ENCODE measurements at places on chromosomes 4 and X. TPM values are rescaled to one million over a fixed set of nuclear protein-coding genes. Genes with fewer than 3 reads are reported as not detected.

DNA sequence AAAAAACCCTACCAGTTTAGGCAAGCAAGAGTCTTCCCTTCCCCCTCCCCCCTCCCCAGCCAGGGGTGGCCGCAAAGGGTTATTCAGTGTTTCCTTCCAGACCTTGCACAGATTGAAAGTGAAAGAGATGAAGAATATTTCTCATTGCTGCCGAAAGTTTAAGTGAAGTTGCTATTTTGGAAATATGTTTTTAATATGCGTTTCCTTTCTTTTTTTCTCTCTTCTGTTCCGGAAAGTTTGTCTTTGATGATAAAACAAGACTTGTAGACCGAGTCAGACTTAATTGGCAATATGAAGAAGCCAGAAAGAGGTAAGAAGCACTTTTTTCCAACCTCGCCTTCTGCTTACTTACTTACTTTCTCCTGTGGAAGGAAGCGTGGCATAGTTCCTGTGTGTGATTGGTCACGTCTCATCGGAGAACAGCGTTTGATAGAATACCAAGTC is 58.5 kb upstream of the CLCN4 start:
- DNase-seq, result no peak

DNA sequence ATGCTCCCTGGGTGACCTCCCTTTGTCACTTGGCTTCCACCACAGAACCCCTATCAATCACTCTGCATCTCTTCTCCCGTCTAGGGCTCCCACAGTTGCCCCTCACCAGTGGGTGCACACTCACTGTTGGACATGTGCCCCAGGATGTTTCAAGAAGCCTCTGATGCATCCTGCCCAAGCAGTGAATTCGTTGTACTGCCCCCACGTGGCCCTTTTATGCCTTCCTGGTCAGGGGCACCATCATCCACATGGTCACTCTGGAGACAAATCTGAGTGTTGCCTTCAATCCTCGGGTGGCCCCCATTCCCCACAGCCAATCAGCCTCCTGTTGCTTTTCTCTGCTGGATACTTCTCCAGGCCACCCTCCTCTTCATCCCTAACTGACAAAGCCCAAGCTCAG is 12.2 kb downstream of the ITIH6 start:
- peak; percentile 8 for DNase-seq

GRCh38 chrX:99468993-99469392 is 941.1 kb downstream of the PCDH19 start:
- DNase-seq, result no peak

GRCh38 chr4:75289914-75290582 is 224.2 kb downstream of the RCHY1 start:
- DNase-seq, result peak; percentile 90

- DNase-seq, result no peak
Observed at GRCh38 chr4:83342476-83342875, 7.8 kb upstream of the HPSE start.

DNA sequence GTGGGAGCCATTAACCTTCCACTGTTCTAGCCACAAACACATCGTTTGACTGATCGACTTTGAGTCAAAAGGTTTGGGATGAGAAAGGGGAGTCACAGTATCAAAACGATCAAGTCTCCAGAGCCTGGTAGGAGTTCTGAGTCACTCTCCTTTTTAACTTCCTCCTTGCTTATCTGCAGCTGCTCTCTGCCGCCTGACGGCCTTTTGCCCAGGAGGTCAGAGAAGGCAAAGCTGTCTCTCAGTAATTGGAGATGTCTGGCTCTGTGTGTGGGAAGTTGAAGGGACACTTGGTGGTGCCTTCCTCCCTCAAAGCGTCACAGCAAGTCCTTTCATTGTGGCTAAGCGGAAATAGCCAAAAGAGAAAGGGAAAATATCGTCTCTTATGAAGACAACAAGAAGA is 63.1 kb downstream of the ANOS1 start:
- DNase-seq, result peak; percentile 10

DNA sequence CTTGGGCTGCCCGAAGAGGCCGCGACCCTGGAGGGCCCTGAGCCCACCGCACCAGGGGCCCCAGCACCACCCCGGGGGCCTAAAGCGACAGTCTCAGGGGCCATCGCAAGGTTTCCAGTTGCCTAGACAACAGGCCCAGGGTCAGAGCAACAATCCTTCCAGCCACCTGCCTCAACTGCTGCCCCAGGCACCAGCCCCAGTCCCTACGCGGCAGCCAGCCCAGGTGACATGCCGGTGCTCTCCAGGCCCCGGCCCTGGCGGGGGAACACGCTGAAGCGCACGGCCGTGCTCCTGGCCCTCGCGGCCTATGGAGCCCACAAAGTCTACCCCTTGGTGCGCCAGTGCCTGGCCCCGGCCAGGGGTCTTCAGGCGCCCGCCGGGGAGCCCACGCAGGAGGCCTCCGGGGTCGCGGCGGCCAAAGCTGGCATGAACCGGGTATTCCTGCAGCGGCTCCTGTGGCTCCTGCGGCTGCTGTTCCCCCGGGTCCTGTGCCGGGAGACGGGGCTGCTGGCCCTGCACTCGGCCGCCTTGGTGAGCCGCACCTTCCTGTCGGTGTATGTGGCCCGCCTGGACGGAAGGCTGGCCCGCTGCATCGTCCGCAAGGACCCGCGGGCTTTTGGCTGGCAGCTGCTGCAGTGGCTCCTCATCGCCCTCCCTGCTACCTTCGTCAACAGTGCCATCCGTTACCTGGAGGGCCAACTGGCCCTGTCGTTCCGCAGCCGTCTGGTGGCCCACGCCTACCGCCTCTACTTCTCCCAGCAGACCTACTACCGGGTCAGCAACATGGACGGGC is 579 bp downstream of the ABCD1 start:
- no peak for DNase-seq

DNA sequence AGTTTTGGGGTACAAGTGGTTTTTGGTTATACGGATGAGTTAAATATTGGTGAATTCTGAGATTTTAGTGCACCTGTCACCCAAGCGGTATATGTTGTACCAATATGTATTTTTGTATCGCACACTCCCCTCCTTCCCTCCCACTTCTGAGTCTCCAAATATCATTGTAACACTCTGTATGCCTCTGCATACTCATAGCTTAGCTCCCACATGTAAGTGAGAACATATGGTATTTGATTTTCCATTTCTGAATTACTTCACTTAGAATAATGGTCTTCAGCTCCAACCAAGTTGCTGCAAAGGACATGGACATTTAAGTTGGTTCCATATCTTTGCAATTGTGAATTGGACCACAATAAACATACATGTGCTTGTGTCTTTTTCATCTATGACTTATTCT is 103.0 kb upstream of the ADAMTS3 start:
- DNase-seq, result no peak

DNA sequence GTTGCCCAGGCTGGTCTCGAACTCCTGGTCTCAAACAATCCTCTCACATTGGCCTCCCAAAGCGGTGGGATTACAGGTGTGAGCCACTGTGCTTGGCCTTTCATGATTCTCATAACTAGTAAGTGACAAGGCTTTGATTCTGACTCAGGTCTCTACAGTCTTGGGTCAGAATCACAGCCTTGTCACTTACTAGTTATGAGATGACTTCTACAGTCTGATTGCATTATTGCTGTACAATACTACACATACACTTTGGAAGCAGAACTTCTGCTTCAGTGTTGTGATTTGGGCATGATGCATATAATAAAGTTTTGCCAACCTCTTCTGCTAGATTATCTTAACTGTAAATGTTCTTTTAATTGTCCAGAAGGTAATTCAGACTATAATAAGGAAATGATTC is 123.3 kb downstream of the KDM6A start:
- DNase-seq, result no peak

DNA sequence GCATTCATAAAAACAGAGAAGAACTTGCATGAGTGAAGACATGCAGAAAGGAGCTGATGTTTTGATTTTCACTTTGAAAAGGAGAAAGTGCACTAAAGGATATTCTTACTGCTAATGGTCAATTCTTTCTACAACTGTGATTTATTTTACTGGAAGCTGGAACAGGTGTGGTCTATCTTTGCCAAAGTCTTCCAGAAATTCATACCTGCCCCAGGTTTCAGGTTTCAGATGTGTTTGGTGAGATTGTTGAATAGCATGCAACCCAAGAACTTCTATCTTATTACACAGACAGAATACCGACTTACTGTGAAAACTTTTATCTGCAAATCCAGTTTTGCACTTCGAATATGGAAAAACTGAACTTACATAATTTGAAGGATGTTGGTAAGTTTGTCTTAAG is 388.3 kb downstream of the PDGFC start:
- no peak for DNase-seq

GRCh38 chr4:4792466-4792865 is 67.0 kb upstream of the MSX1 start:
- no peak for DNase-seq

- no peak for DNase-seq
Observed at GRCh38 chr4:122702939-122703338, 29.6 kb upstream of the BBS12 start.

DNA sequence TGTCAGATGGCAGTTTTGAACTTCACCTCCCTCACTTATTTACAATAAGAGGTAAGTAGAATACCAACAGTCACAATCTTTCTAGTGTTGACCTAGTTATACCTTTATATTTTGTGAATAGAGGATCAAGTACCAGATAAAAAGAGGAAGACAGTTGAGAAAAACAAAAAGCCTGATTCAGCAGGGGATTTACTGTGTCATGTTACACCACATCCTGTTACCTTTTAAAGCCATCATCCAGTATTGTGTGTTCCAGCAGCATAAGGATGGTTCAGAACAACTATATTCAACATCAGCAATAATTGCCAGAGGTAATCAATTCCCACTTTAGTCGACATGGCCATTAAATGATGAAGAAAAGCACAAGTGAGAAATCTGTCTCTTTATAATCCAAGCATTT is 21.3 kb upstream of the CXCL6 start:
- DNase-seq, result peak; percentile 77

GRCh38 chr4:143083756-143084472 is 100.8 kb upstream of the USP38 start:
- no peak for DNase-seq

- DNase-seq, result peak; percentile 7
Observed at GRCh38 chr4:8516996-8517550, 63.1 kb upstream of the GPR78 start.

Gene SH3BGRL
- total RNA-seq, result 7.9 TPM

Gene GPM6B
- 1.2 TPM for total RNA-seq

Gene CXCL1
- 4.2 TPM for total RNA-seq

Gene SPANXN4
- not detected for total RNA-seq
